ENCODE measurements at places on chromosomes 16 and 17.

- no peak for DNase-seq
These were observed 170.4 kb downstream of the SNX29 start for GRCh38 chr16:12146966-12147365.

- DNase-seq: no peak
These were observed 33.7 kb downstream of the MBTPS1 start for GRCh38 chr16:84082835-84083569.

- DNase-seq: no peak
These were observed 50.2 kb downstream of the SLC47A1 start for GRCh38 chr17:19583871-19584270.

DNA sequence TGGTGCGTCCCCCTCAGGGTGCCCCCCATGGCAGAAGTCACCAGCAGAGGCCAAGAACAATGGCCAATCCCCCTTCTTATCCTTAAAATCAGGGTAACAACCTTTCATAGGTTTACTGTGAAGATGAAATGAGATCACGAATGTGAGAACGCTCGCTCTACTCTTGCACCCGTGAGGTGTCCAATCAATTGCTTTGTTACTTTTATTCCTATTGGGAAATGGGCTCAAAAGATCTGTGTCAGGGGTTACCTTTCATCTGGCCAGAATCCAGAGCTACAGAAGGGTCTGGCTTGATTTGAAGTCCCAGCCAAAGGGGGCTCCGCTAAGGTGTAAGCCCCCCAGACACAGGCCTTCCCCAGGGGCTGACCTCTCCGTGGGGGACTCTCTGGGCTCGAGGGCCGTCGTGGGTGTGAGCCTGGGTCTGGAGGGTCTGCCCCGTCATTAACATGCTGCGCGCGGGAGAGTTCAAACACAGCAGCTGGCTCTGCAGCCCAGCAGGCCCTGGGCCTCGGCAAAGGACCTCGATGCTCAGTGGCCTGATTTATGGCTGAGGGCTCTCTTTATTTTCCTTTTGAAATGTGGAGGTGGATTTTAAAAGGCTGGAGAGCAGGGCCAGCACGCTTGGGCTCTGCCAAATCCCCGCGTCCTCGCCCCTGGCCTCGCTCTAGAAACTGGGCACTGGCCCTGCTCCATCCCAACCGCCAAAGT, 10.4 kb downstream of the ABR start:
- no peak for DNase-seq

- DNase-seq: no peak
These were observed 293.4 kb downstream of the SHISA9 start for GRCh38 chr16:13194766-13195165.

- peak; percentile 44 for DNase-seq
These were observed 58.7 kb upstream of the DLX4 start for GRCh38 chr17:49910094-49910857.

DNA sequence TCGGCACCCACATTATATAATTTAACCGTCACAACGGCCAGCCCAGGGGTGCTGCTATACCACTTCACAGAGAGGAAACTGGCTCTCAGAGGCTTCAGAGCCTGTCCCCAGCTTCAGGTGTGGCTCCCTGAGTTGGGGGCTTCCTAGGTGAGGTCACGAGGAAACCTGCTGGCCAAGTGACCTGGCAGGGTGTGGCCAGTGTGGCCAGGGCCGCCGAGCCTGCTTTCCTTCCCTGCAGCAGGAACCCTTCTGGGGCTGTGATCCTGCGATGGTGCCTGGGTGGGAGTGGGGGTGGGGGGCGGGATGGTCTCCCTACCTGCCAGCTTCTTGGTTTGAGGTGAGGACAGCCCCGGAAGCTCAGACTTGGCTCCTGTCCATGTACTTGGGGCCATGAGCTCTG, 39.9 kb downstream of the ADCY7 start:
- DNase-seq: no peak

GRCh38 chr16:14071576-14072271, 605 bp downstream of the MRTFB start:
- no peak for DNase-seq

DNA sequence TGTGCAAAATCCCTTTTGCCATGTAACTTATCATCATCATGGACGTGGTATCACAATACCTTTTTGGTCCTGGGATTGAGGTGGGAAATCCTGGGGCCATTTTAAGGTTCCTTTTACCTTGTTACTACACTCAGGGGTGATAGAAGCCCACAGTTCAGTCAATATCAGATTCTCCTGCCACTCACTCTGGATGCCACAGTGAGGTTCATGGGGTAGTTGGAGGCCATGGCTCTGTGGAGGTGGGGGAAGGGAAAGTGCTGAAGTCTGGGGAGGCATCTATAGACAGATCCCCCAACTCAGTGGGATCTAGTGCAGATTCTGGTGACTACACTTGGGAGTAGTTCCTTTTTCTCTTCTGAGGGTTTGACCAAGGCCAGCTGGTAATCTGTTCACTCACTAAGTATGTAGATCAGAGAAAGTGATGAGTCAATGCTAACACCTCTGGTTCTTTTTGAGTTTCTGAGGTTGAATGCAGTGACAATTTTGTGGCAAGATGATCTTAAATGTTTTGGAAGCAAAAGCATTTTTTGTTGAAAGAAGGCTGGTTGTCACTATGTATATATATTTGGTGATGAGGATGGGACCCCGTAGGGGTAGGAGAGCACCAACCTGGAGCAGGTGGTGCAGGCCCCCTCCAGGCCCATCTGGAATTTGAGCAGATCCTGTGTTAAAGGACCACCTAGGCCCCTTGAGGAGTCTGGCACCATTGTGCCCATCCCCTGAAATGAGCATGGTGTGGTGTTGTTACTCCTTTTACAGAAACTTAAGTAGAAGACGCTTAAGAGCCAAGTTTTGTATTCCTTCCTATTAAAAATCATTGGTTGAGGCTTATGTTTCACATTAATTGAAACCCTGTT, 18.8 kb upstream of the IRF8 start:
- DNase-seq: no peak

- DNase-seq: no peak
These were observed 95.7 kb downstream of the ELAC2 start for GRCh38 chr17:12922120-12922519.

- DNase-seq: no peak
These were observed 18.1 kb downstream of the GSE1 start for GRCh38 chr16:85631230-85631629.

GRCh38 chr16:49356728-49357488, 16.7 kb upstream of the C16orf78 start:
- peak; percentile 25 for DNase-seq

DNA sequence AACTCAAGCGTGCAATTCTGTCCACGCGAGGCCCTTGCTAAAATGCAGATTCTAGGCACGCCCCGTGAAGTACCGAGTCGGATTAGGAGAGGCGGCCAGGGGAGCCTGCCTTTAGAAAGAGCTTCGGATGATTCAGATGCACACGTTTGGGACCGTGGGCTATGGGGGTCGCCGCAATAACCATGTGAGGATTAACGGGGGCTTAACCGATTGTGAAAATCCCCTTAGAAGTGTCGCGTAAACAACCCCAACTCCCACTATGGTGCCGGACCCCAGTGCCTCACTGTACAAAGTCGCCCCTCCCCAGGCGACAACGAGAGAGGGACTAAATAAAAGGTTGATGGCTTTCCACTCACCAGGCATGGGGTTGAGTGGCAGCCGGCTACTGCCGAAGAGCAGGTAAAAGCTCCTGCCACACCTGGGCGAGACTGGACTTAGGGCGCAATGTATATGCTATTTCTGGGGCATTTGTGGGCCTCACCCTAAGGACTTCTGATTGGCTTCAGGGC, 635 bp upstream of the SP2 start:
- no peak for DNase-seq

GRCh38 chr17:69246726-69247375, 18.2 kb upstream of the ABCA10 start:
- DNase-seq: no peak

GRCh38 chr16:77211880-77212740, 12.9 kb downstream of the SYCE1L start:
- peak; percentile 95 for DNase-seq

DNA sequence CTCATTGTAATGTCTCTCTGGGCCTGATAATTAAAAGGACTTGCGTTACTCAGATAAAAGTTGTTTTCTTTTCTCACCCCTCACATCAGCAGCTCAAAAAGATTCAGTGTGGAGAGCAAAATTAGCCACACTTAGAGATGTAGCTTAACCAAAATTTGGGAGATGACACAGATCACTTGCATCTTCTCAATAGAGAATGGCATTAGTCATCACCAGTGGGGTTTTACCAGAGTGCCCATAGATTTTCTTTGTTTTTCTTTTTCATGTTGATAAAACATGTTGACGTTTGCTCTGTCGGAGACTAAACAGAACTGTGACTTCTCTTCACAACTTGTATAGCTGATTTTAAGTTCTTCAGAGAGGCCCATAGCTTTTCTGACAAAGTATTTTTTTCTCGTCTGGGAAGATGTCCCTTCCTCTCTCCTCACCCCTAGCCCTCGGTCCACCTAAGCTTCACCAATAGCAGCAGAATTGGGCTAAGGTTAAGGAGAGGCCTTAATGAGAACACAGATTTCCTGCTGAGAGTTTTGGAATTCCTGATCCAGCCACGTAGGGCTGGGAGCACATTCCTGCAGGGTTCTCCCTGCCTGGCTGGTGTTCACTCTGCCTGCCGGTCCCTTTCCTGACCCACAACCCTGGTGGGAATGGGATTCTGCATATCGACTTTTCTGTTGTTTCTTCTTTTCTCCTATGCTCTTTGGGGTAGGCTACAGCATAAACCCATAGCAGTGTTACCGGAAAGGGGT, 92.6 kb downstream of the CACNG3 start:
- no peak for DNase-seq

DNA sequence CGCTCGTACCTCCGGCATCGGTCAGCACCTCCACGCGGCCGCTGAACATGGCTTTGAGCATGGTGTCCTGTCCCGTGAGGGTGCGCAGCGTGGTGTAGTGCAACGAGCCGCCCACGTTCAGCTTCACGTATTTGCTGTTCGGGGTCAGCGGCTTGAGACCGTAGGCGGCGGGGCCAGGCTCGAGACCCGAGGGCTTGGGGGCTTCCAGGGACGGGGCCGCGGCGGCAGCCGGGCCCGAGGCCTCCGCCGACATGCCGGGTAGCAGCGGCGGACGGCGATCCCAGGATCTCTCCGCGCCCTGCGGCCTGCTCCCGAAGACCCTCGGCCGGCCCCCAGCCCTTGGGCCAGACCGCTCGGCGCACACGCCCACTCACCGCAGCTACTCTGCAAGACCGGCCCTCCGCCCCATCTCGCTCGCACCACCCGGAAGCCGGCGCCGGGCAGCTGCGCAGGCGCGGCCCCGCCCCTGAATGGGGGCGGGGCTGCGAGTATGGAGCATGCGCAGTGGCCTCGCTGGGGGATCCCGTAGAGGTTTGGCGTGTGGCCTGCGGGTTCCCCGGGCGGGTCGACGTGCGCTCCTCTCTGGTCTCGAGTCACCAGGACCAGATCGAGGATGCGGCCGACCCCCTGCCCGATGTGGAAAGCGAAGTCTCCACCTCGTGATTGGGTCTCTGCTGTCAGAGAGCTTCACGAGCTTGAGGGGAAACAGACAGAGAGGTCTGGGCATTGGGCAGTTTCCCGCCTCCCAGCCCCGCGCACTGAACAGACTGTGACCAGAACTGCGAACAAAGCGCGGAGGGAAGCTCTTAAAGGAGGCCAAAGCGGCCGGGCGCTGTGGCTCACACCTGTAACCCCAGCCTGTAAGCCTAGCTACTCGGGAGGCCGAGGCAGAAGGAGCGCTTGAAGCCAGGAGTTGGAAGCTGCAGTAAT, at the start of gene KCTD13:
Gene KCTD13 (minus strand): TSS at position 446 of the 930 bp plus-strand sequence. CDS start 193 bp downstream, at position 253.
- DNase-seq: peak; percentile 91

DNA sequence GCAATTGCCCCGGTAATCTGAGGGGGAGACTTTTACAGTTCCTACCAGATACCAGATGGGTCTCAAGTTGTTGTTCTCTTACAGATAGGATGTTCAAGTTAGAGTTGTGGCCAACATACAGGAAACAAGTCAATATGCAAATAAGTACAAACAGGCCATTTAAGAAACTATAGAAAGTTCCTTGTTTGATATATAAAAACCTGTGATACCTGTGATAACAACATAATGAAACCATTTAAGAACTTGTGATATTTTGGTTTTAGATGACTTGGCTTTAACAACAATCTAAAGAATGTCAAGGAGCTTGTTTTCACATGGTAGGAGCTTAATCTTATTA, 16.8 kb downstream of the CDR2 start:
- no peak for DNase-seq

GRCh38 chr16:22674832-22675191, 139.2 kb upstream of the HS3ST2 start:
- no peak for DNase-seq

DNA sequence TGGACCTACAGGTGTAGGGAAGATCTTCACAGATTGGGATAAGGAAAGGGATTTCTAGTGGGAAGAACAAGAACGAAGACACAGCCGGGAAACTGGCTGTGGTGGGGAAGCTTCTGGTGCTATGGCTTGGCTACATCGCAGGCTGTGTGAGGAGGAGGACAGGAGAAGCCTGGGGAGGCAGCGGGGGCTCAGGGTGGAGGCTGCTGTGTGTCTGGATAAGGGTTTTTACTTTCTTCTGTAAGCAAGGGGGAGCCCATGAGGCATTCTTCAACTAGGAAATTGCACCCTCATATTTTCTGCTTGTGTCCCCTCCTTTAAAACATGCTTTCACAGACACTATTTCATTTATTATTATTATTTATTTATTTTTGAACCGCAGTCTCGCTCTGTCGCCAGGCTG, 2.9 kb upstream of the RHBDF2 start:
- DNase-seq: no peak

GRCh38 chr16:66751992-66752322, 548 bp upstream of the DYNC1LI2 start:
- no peak for DNase-seq

DNA sequence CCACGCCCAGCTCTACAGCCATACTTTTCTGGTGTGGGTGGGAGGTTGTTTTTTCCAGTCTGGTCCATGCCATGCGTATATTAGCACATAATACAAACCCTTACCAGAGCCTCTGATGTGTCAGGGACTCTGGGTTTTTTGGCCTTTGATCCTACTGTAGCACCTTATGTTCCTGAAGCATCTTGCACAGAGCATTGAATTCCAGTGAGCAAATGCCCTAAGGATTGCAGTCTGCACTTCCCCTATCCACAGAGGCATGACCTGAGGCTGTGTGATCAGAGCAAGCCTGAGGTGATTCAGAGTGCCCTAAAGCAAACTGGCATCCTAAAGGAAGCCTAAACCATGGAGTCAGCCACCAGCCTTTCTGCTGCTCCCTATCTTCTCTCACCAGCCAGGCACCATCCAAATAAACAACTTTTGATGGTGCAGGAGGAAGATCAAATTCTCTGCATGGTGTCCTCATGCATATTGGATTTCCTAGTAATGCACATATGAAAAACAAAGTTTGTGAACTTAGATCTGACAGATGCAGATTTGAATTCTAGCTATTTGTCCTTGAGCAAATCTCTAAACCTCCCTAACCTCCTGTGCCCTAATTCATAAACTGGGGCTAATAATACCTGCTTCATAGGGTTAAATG, 41.2 kb upstream of the HAS3 start:
- no peak for DNase-seq

Data from glutamatergic neuron (in vitro differentiated cells).